Occipital lobe (tissue), 3 donors: ENCODE measurements at places on chromosomes 4 and X. TPM values are rescaled to one million over a fixed set of nuclear protein-coding genes. Genes with fewer than 3 reads are reported as not detected.

Gene MMRN1
- total RNA-seq = 2.5 TPM

- DNase-seq = no peak
These were observed 194.0 kb upstream of the GALNT7 start for GRCh38 chr4:172974586-172974985.

- DNase-seq = no peak
These were observed 42.1 kb upstream of the HOPX start for GRCh38 chr4:56723201-56723605.

GRCh38 chrX:38968344-38969216 is 167.3 kb downstream of the MID1IP1 start:
- no peak for DNase-seq

Gene ING2
- total RNA-seq = 26.4 TPM

DNA sequence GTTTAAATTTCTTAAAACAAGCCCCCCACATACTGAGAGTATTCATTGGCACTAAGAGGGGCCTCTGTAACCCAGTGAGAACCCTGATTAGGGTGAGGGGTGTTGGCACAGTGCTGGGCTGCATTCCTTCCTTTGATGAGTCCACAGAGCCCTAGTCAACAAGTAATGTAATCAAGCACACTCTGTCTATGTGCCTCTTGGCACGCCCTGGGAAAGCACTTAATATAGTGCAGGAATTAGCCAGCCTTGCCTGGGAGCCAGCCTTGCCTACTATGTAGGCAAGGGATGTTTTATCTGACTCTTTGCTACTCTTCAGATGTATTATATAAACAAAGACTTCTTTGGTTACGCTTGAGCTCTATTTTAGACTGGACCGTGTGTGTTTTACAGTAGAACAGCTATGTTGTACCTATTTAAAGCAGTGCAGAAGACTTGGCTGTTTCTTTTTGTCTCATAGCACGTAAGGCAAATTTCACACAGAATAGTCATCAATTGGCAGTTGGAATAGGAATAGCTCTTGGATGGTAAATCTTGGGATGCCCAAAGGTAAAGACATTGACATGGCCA is 64.3 kb downstream of the FRAS1 start:
- DNase-seq = no peak

Gene GLOD5
- total RNA-seq = not detected

Gene TIGD4
- 2.7 TPM for total RNA-seq
